ENCODE measurements at places on chromosomes 1 and 21.

- DNase-seq = no peak
These were observed 24.8 kb downstream of the RAB4A start for GRCh38 chr1:229295745-229296144.

GRCh38 chr1:194476872-194477271, 1290.5 kb upstream of the B3GALT2 start:
- no peak for DNase-seq

DNA sequence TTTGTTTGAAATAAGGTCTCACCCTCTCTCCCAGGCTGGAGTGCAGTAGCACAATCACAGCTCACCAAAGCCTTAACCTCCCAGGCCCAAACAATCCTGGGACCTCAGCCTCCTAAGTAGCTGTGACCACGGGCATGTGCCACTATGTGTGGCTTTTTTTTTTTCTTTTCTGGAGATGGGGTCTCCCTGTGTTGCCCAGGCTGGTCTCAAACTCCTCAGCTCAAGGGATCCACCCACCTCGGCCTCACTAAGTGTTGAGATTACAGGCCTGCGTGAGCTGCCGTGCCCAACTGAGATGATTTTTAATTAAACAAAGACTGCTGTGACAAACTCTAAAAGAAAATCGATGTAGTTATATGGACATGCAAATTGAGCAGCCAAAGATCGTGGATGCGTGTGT, 768.4 kb upstream of the ADGRL2 start:
- DNase-seq = no peak

- no peak for DNase-seq
These were observed 6.0 kb downstream of the NUCKS1 start for GRCh38 chr1:205743977-205744376.

DNA sequence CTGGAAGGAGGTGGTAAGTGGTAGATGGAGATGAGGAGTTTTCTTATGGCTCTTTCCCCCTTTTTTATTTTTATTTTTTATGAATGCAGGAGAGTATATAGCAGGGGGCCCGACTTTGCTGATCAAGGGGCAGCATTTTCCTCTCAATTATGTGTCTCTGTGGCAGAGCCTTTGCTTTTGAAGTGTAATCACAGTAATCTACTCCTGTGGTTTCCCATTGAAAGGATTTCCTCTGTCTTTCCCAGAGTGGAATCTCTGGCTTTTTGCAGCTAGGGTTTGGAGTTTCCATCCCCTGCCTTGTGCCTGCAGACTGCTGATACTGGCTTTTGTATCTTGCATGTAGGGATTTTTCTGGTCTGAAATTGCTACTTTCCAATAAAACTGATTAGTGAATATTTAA, 29.1 kb downstream of the ARID1A start:
- DNase-seq = no peak

DNA sequence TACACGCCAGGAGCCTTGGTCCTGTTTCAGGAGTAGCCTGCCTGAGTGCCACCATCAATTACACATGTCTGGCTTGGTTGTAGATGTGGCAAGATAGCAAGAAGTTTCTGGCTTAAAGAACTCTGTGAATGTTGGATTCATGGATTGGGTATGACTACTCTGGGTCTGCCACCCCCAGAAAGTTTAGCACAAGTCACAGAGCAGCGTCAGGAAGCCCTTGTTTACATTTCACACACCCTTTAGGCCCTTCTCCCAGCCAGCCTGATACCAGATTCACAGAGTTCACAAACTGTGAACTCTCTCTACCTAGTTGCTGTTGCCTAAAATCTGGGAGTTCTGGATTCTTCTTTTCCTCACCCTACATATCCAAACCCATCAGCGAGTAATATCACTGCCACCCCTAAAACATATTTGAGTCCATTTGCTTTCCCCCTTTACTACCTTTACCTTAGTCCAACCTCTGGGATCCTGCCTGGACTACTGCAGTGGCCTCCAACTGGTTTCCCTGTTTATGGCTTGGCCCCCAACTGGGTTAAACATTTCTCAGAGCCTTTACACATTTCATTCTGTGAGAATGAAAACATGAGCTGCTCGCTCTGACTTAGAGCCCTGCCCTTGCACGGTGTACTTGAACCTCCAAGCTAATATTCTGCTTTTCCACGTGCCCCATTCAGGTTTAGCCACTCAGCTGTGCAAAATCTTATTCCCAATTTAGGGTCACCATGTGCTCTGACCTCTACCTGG, 4.1 kb upstream of the CCDC24 start:
- no peak for DNase-seq

GRCh38 chr1:55180075-55180670, 35.0 kb downstream of the USP24 start:
- DNase-seq = no peak

- DNase-seq = no peak
These were observed 3.5 kb downstream of the DHCR24 start for GRCh38 chr1:54883349-54884102.

DNA sequence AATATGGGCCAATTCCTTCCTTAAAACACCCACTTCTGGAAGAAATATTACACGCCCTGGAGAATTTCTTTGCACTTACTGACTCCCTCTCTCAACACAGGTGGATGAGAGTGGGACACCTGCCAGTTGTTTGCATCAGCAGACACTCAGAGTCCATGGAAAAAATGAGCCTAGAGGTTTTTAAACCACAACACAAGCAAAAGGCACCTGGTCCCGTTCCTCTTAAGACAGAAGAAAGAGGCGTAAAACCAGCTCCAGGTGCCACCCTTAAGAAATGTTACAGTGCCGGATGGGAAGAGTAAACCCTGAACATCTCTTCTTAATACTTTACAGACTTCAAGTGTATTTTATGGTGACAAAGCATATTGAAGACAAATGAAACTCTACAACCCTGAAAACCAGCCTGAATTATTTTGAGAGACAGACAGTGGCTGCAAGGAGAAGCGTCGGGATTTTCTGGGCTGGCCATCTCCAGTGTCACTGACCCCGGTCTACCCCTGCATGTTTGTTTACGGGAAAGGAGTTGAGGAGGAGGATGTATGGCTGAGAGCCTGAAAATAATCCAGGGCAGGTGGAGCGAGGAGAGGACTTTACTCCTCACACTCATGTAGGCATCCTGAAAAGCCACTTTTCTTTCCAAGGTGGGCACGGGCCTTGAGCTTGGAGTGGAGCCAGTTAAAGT, 7.8 kb upstream of the RIPK4 start:
- DNase-seq = no peak

- no peak for DNase-seq
These were observed 35.7 kb downstream of the NEK2 start for GRCh38 chr1:211639475-211640300.

DNA sequence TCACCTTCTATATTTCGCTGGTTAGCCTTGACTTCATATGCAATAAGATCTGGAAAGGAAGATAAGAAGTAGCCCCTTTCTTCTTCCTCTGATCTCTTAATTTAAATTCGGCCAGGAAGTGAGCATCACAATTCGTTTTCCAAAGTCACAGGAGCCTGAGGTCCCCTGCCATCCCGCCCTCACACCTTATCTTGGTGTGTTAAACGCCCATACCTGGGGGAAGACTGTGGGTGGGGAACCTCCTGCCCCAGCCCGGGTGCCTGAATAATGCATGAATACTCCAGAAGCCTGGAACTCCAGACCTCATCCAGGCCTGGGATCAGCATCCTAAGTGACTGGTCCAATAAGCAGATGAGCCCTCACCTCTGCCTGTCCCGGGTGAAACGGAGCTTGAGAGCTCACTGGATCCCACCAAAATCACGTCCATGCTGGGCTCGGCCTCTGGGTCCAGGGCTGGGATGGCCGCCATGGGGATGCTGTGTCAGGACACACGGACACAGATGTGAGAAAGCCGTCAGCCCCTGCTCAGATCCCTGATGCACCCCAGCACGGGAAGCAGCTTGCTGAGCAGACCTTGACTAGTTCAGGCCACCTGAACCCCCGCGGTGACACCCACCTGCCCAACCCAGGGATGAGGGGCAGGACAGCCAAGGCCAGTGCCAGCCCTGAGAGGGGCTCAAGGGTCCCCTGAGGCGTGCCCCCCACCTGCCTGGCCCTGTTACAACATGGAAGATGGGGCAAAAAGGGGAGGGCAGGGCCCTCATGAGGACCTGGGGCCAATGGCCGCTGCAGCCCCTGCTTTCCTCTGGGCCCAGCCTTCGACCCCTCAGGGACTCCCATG, 686 bp downstream of the DNMT3L start:
- DNase-seq = no peak

- DNase-seq = no peak
These were observed 15.9 kb downstream of the BRINP2 start for GRCh38 chr1:177186639-177187038.

GRCh38 chr1:19400192-19400611, 85.1 kb downstream of the CAPZB start:
- DNase-seq = no peak

DNA sequence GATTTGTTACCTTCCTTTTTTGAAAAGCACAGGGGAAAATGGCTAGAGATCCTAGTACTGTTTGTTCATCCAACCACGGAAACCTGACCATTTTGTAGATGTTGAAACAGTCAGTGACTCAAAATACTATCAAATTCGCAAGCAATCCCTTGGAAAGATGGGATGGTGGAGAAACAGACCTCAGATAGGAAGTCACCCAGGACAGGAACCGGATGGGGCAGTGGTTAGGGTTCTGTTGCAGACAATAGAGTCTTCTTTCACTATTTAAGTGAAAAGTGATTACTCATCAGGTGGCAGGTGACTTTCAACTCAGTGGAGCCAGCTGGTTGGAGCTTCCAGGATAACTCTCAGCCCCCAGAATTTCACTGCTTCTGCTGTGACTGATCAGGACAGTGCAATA, 17.0 kb downstream of the LHX4 start:
- DNase-seq = no peak

DNA sequence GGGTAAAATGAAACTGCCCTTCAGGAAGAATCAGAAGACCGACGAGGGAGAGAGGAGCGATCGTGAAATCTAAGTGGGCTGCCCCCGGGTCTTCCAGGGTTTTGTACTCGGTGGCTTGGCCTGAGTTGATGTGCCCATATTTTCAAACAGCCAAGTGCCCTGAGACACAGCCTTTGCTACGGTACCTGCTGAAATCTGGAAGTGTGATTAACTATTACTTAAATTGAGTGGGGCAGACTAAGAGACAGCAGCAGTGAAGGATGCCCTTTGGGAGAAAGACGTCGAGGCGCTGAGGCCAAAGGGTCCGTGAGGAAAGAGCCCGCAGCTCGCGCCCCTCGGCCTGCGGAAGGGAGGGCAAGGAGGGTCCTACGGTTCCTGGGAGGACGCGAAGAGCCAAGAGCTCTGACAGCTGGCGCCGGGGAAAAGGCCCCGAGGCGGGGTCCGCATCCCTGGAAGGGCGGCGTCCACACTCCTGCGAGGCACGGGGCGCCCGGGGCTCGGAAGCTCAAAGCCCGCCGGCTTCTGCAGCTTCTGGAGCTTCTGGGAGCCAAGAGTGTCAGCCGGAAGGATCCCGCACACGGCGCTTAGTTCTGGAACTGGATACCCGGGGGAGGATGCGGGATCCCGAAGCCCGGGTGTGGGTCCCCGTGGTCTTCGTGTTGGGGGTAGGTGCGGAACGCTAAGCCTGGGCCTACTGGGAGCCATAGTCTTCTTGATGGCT, 15.4 kb upstream of the RNU1-4 start:
- DNase-seq = no peak

- DNase-seq = peak; percentile 14
These were observed 16.2 kb upstream of the ERICH3 start for GRCh38 chr1:74689621-74690363.

GRCh38 chr1:167726008-167726407, 4.2 kb downstream of the MPZL1 start:
- DNase-seq = no peak

GRCh38 chr21:26845066-26845758, at the start of gene ADAMTS1:
ADAMTS1 (minus strand) TSS chr21:26845409; CDS start chr21:26844954, 455 bp downstream.
- no peak for DNase-seq

DNA sequence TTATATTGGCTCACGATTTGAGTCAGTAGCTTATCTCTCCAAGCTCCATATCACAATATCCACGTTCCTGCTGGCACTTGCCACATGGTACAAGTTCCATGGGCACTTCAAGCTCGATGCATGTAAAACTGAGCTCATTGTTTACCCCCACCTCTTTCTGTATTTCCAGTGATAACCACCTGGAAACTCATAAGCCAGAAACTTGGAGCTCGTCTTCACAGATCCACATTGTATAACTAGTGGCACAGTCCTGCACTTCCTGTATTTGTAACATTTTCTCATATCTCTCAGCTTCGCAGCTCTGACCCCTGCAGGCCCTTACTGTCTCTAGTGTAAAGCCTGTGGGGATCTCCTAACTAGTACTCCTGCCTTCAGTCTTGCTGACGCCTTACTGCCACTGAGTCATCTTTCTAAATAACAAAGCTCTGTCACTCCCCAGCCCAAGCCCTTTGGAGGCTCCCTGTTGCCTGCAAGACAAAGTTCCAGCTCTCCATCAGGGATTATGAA, 6.5 kb upstream of the C2CD4D start:
- no peak for DNase-seq

GRCh38 chr1:3482378-3482849, 27.9 kb downstream of the ARHGEF16 start:
- DNase-seq = no peak

DNA sequence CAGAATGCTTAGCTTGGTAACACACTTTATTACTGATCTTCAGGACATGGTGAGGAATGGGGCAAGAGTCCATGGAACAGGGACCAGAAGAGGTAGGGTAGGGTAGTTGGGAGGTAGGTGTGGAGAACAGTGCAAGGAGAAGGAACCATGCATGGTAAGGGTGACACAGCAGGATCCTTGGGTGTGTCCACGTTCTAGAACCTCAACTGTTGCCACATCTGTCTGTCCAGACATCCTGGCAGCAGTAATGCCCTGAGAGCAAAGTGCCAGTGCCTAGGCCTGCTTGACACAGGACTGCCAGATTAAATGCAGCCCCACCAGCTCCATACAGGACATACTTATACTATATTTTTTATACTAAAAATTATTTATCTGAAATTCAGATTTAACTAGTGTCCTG, 13.9 kb downstream of the DMAP1 start:
- no peak for DNase-seq

DNA sequence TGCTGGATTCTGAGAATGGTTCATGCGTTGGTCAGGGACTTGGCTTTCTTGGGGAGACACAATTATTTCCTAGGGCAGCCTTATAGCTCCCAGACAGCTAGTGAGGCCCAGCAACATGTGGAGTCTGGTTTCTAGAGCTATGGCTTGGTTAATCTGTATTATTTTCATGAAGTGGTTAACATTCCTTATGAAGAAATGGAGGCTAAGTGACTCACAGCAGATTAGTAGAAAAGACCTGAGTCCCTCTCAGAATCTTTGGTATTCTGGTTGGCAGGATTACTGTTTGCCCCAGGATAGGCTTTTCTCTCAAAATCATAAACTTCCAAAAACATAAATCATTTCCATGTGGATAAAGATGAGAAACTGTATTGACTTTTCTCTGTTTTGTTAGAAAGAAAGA, 42.3 kb downstream of the DUSP10 start:
- DNase-seq = no peak

DNA sequence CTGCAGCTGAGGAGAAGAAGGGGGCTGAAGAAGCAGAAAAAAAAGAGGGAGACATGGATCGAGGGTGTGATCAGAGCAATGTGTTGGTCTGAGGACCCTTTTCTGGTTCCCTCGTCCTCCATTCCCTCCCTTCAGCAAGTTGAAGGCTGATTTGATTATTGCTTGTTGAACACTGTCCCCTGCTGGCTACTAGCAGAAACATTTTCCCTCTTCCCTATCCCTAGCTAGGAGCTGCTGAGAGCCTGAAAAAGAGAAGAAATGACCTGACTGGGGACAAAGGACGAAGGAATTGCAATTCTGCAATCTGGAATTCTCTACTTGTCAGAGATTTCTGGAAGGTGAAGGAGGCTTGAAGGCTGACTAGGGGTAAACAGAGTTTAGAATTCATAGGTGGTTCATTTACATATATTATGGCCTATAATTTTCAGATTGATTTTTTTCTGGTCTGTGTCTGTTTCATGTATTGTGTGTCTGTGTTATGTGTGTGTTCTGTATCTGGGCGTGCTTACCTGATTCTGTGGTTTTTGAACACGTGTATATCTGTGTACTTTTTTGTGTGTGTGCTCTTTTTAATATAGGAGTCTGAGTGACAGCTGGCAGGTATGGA, 9.8 kb downstream of the NHLH1 start:
- DNase-seq = peak; percentile 74
